Renal cortical epithelial cell (primary cell): ENCODE measurements at places on chromosomes 16 and 17.

- DNase-seq: no peak
These were observed 12.7 kb upstream of the HERPUD1 start for GRCh38 chr16:56919099-56919800.

- DNase-seq: no peak
These were observed 1.4 kb downstream of the NT5M start for GRCh38 chr17:17304521-17304985.

- no peak for DNase-seq
These were observed 16.5 kb upstream of the SPPL2C start for GRCh38 chr17:45828171-45828570.

DNA sequence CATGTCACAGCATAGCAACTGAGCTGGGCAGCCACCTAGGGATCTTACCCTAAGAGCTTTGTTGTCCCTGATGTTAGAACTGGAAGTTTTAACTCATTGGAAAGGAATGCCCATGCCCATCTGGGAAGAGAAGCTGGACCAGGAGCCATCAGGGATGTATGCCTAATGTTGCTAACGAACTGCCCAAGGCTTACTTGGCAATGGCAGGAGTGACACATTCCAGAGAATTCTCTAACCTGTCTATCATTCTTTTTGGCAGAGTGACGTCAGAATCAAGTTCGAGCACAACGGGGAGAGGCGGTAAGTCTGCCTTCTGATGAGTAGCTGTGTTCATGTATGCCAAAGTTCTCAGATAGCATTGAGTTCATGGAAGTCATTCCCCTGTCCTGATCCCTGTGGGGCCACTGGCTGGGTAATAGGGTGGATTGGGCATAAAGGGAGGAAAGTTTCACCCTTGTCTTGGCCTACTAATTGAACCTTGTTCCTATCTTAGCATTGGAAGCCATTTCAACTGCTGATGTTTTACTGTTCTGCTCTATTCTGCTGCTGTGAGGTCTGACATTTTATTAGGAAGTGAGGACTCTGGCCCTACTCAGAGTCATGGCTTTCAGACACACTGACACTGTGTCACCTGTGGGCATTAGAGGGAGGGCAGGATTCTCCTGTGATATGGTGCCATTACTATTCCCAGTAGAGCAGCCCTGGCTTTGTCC, 23.7 kb downstream of the MAP3K3 start:
- DNase-seq: no peak

- DNase-seq: no peak
These were observed 16.3 kb upstream of the GCSH start for GRCh38 chr16:81112453-81112852.
